Panc1 (cell line): ENCODE measurements at places on chromosomes 5 and 9. TPM values are rescaled to one million over a fixed set of nuclear protein-coding genes. Genes with fewer than 3 reads are reported as not detected.

DNA sequence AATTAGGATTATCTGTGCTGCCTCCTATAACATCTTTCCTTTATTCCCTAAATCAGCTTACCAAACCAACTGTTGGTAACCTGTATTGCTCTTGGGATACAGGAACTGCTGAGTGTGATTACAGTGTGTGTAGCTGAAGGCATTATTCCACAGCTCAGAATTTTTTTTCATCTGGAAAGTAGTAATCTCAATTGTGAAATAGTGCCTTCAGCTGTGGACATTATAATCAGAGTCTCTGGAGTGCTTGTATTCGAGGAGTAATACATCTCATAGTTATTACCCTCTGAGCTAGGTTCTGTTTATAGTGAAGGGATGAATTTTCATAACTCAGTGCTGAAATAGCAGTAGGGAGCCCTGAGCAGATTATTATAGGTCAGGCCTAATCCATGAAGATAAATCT is 199.5 kb downstream of the MAST4 start:
- DNase-seq = no peak

- DNase-seq = no peak
Measured at GRCh38 chr5:4983701-4984100, 156.4 kb upstream of the ADAMTS16 start.

GRCh38 chr5:56440871-56441740 is 208.0 kb upstream of the ANKRD55 start:
- no peak for DNase-seq

- no peak for DNase-seq
Measured at GRCh38 chr5:112186401-112186990, 232.6 kb downstream of the EPB41L4A start.

GRCh38 chr5:154690488-154690887 is 64.7 kb upstream of the LARP1 start:
- no peak for DNase-seq

DNA sequence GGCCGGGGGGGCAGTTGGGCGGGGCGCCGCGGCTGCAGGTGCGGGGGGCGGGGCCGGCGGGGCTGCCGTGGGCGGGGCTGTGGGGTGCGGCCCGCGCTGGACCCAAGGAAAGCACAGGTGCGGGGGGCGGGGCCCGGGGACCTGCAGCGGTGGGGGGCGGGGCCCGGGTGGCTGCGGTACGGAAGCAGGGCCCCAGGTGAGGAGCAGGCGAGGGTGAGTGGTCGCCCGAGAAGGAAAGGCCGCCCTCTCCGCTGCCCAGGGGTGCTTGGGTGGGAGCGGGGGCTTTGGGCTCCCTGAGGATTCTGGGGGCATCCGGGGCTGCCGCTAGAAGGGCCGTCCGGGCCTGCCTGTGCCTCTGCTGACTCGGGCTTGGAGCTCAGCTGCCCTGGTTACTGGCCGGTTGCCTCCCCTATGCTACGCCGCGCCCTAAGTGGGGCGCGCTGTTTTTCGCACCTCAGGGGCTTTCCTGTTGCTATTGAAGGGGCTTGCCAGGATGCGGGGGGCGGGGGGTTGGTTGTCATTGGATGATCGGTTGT is 767 bp downstream of the RALGPS1 start:
- DNase-seq = no peak

DNA sequence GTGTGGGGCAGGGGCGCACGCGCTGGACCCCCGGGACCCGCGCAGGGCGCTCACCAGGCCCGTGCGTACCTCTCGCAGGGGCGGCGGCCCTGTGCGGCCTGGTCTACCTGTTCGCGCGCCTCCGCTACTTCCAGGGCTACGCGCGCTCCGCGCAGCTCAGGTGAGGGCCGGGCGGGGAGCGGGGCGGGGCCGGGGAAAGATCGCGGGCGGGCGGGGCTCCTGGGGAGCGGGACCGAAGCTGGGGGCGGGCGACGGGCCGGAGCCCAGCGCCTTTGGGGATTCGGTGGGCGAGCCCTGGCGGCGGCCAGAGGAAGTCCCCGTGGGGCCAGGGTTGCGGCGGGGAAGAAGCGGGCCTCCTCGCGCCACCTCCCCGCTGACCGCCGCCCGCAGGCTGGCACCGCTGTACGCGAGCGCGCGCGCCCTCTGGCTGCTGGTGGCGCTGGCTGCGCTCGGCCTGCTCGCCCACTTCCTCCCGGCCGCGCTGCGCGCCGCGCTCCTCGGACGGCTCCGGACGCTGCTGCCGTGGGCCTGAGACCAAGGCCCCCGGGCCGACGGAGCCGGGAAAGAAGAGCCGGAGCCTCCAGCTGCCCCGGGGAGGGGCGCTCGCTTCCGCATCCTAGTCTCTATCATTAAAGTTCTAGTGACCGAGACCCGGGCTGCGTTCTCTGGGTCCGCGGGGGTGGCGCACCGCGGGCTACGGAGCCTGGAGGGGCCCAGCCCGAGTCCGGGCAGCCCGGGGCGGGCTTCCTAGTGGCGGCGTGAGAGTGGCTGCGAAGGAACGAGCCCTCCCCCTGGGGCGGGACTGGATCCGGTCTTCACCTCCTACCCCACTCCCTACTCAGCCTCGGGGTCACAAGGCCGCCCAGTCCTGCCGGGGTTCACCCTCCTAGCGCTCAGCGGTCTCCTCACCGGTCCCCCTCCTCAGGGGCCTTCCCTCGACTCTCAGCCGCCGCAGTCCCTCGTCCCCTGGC is 2.4 kb downstream of the LTC4S start:
- DNase-seq = no peak

DNA sequence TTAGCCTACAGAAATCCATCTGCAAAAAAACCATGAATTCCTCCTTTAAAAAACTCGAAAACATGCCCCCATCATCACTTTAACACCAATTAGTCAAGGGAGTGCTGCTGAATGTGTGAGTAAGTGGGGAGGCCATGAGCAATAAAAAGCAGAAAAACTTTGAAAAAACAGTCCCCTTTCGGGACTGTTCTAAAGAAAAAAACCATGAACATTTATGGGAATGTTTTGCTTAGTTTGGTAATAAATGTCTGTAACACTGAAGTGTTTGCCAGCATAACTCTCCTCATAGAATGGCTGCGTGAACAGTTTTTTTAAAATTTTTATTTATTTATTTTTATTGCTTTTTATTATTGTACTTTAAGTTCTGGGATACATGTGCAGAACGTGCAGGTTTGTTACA is 99.4 kb upstream of the TARS1 start:
- no peak for DNase-seq

DNA sequence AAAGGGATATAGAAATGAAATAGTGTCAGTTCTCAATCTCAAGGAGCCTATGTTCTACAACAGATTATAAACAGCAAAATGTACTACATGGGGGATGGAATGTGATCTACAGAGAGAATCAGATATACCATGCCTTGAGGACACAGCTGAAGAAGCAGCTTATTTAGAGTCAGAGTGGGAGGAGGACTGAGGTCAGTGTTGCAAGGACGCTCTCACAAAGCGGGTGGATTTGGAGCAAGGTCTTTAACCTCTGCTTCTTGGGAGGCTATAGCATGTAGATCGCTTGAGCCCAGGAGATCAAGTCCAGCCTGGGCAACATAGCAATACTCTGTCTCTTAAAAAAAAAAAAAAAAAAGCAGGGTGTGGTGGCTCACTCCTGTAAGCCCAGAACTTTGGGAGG is 32.8 kb upstream of the PLIN2 start:
- no peak for DNase-seq

DNA sequence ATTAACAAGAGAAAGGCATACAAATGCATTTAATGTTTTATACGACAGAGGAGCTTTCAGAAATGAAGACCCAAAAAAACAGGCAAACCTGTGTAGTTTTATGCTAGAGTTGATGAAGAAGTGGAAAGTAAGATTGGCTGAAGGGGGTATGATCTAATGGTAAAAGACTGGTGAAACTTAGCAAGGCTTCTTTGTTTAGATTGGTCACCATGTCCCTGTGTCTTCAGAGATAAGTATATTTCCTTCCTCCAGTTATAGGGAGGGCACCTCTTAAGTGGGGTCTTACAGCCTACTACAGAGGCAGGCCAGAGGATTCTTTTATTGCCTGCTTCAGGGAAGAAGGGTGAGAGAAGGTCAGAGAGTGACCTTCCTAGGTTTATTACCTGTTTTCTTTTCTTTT is 56.4 kb downstream of the PRKACG start:
- no peak for DNase-seq

- no peak for DNase-seq
Measured at GRCh38 chr5:93569300-93570160, 11.5 kb downstream of the NR2F1-AS1 start.

GRCh38 chr9:115141612-115142011 is 23.7 kb upstream of the TNC start:
- DNase-seq = no peak

PPIC gene
- 45.8 TPM for total RNA-seq

CDX1 gene
- total RNA-seq = not detected

NDST1 gene
- 142 TPM for total RNA-seq

C8G gene
- total RNA-seq = 2.9 TPM
